ENCODE measurements at places on chromosomes 13 and 19. TPM values are rescaled to one million over a fixed set of nuclear protein-coding genes. Genes with fewer than 3 reads are reported as not detected.

DNA sequence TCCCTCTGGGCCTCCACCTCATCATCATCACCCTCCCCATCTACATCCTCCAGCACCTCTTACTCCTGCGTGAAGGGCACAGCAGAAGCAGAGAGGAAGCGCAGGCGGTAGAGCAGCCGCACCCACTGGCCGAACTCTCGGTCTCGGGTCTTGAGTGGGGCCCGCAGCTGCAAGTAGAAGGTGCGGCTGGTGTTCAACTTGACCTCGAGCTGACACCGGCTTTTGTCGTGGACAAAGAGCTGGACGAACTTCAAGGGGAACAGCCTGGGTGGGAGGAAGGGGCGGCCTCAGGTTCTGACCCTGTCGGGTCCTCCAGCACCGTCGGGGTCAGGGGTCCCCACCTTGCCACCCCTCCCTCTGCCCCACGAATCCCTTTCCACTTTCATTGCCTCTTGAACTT, 8.7 kb upstream of the EMC10 start:
- no peaks in the 10 kb centered on the region for H3K4me1 ChIP-seq
- H3K27ac ChIP-seq: no peak overlapping the region
- H3K4me3 ChIP-seq: no peak overlapping the region
- DNase-seq: no peak

DNA sequence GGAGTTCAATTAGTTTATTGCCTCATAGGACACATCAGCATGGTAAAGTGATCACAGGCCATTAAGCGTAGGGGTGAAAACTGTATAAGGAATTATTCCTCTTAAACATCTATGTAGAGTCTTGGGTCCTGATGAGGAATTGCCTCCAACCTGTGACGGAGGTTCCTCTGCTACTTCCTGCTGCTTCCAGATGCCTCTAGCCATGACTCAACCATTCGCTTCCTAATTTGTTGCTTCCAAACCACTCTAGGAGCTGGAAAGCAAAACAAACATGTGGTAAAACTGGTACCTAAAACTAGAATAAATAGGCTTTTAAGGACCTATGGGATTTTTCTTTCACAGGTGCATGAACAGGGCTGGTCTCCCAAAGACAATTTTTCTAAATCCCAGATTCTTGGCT, 253.8 kb downstream of the KLF12 start:
- no peak overlapping the region for H3K4me3 ChIP-seq
- H3K27ac ChIP-seq: no peak overlapping the region
- H3K36me3 ChIP-seq: no peaks in the 10 kb centered on the region

- no peaks in the 10 kb centered on the region for H3K27me3 ChIP-seq
- H3K4me3 ChIP-seq: no peak overlapping the region
- H3K4me1 ChIP-seq: no peaks in the 10 kb centered on the region
- H3K36me3 ChIP-seq: no peaks in the 10 kb centered on the region
- DNase-seq: no peak
These were observed 516.8 kb downstream of the OLFM4 start for GRCh38 chr13:53545340-53545941.

DNA sequence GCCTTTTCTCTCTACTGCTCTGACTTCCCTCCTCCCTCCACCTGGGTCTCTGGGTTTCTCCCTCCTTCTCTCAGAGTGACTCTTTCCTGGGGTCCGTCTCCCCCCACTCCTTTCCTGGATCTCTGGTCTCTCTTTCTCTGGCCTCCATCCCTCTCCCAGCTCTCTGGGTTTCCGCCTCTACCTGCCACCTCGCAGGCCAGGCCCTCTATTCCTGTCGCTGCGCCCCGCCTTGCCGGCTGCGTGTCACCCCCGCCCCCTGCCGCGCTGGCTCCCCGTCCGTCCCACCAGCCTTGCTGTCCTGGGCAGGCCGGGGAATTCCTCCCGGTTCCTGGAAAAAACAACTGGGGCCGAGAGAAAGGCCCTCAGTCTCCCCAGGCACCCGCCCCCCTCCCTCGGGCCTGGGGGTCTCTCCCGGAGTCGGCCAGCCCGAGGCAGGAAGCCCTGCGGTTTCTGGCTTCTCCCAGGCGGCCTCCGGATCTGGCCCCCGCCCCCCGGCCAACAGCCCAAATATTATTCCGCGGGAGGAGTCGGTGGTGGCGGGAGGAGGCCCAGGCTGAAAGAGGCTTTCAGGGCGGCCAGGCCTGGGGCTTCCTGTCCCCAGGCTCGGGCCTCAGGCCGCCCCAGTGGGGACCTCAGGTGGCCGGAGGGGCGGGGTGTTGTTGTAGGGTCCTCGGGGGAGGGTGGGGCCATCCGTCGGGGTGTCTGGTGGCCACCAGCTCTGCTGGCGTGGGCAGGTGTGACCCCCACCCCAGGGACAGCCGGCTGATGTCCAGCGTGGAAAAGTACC, 9.3 kb downstream of the IRF2BP1 start:
- H3K27ac ChIP-seq: peak overlapping the region; percentile 47
- no peak overlapping the region for H3K4me3 ChIP-seq
- no peak for DNase-seq
- H3K36me3 ChIP-seq: no peaks in the 10 kb centered on the region
- H3K4me1 ChIP-seq: peaks cover 9% of the 10 kb centered on the region

GRCh38 chr13:46181840-46182490, at the start of gene LCP1:
Gene LCP1 (minus strand): TSS chr13:46182177. CDS start chr13:46159662, 22,515 bp downstream.
- H3K4me1 ChIP-seq: no peaks in the 10 kb centered on the region
- no peak within 1 kb of the TSS for H3K4me3 ChIP-seq
- no peaks in the 10 kb centered on the region for H3K27me3 ChIP-seq
- H3K27ac ChIP-seq: no peak within 1 kb of the TSS
- H3K36me3 ChIP-seq: no peaks in the 10 kb centered on the region

GRCh38 chr19:45884682-45885555, 1.0 kb downstream of the IRF2BP1 start:
- peak overlapping the region; percentile 87 for H3K27ac ChIP-seq
- DNase-seq: no peak
- no peaks in the 10 kb centered on the region for H3K27me3 ChIP-seq
- H3K4me1 ChIP-seq: peaks cover 35% of the 10 kb centered on the region
- peak overlapping the region; percentile 84 for H3K4me3 ChIP-seq
- no peaks in the 10 kb centered on the region for H3K36me3 ChIP-seq

DNA sequence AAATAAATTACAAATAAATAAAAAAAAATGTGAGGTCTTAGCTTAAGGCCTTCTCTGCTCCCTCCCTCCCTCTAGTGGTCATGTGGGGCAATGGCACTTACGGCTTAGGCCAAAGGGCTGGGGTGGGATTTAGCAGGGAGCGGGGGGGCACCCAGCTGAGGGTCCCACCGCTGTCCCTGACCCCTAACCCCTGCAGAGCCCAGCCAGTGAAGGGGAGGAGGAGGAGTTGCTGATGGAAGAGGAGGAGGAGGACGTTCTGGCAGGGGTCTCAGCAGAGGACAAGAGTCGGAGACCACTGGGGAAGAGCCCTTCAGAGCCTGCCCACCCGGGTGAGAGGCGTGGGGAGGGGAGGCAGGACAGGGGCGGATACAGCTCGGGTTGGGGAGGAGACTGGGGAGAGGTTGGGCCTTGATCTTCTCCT, 9.3 kb downstream of the MPND start:
- no peaks in the 10 kb centered on the region for H3K36me3 ChIP-seq
- H3K4me3 ChIP-seq: no peak overlapping the region
- H3K4me1 ChIP-seq: no peaks in the 10 kb centered on the region
- peak; percentile 42 for DNase-seq
- H3K27ac ChIP-seq: no peak overlapping the region

GRCh38 chr19:15469513-15470297, 5.4 kb upstream of the RASAL3 start:
- no peaks in the 10 kb centered on the region for H3K36me3 ChIP-seq
- no peaks in the 10 kb centered on the region for H3K4me1 ChIP-seq
- H3K4me3 ChIP-seq: peak overlapping the region; percentile 31
- no peak overlapping the region for H3K27ac ChIP-seq
- H3K27me3 ChIP-seq: no peaks in the 10 kb centered on the region

DNA sequence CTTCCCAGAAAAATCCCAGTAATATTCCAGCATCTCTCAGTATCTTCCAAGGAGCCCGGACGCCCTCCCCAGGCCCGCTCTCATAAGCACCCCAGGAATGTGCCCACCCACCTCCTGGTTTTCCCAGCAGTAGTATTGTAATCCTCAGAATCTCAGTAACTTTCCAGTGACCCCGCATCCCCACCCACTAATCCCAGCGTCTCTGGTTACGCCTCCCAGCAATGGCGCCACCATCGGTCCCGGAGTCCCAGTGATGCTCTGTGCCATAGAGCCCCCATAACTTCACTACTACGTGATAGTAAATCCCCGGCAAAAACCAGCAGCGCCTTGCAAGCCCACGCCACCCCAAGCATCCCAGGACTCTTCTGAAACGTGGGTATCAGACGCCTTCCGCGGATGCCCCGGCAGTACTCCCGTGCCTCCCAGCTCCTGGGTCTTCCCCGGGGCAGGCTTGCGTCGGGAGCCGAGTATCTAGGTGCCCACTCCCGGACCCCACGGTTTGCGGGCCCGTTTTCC, 928 bp upstream of the PNPLA6 start:
- H3K27me3 ChIP-seq: no peaks in the 10 kb centered on the region
- peak overlapping the region; percentile 85 for H3K4me3 ChIP-seq
- H3K27ac ChIP-seq: peak overlapping the region; percentile 92
- DNase-seq: peak; percentile 79

GRCh38 chr19:42255766-42256745, 1.1 kb upstream of the ERF start:
- H3K27me3 ChIP-seq: no peaks in the 10 kb centered on the region
- DNase-seq: peak; percentile 87
- peaks cover 27% of the 10 kb centered on the region for H3K4me1 ChIP-seq

- H3K4me1 ChIP-seq: no peaks in the 10 kb centered on the region
- H3K4me3 ChIP-seq: no peak overlapping the region
- DNase-seq: no peak
- no peak overlapping the region for H3K27ac ChIP-seq
These were observed 34.7 kb upstream of the SPACA7 start for GRCh38 chr13:112341446-112341845.

DNA sequence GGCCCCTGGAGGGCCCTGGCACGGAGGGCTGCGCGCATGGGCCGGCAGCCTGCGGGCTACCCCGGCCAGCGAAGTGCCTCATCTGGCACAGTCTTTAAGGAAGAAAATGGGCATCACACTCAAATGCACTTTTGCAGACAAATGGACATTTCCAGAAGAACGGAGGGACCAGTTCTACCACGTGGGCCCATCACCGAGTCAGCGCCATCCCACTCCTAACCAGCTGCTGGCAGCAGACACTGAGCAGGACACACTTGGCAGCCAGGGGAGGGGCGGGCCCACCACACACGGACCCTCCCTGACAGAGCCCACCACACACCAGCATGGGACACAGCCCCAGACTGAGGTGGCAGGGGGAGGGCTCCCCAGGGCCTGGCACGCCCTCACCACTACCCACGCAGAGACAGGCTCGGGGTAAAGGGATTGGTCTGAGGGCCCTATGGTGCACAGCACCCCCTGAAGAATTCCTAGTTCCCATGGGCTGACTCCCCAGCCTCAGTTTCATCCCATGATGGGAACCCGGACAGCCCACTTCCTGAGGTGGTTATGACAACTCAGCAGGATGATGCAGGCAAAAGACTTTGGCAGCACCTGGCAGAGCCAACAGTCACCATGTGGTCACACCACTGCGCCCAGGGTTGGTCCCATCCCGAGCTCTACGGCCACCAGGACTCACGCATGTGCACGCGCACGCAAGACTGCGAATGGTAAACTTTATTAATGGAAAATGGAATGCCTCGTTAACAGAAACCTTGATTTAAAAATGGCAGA, 18.7 kb upstream of the TINCR start:
- no peak for DNase-seq
- no peak overlapping the region for H3K4me3 ChIP-seq
- peaks cover 6% of the 10 kb centered on the region for H3K4me1 ChIP-seq

GRCh38 chr19:9149997-9150396, 9.8 kb downstream of the ZNF317 start:
- no peak overlapping the region for H3K4me3 ChIP-seq
- no peaks in the 10 kb centered on the region for H3K27me3 ChIP-seq
- H3K4me1 ChIP-seq: no peaks in the 10 kb centered on the region
- no peaks in the 10 kb centered on the region for H3K36me3 ChIP-seq
- no peak overlapping the region for H3K27ac ChIP-seq

GRCh38 chr19:55592391-55593090, 6.8 kb downstream of the FIZ1 start:
- no peaks in the 10 kb centered on the region for H3K27me3 ChIP-seq
- no peaks in the 10 kb centered on the region for H3K36me3 ChIP-seq
- DNase-seq: no peak
- H3K4me3 ChIP-seq: peak overlapping the region; percentile 29
- H3K4me1 ChIP-seq: no peaks in the 10 kb centered on the region
- no peak overlapping the region for H3K27ac ChIP-seq

DNA sequence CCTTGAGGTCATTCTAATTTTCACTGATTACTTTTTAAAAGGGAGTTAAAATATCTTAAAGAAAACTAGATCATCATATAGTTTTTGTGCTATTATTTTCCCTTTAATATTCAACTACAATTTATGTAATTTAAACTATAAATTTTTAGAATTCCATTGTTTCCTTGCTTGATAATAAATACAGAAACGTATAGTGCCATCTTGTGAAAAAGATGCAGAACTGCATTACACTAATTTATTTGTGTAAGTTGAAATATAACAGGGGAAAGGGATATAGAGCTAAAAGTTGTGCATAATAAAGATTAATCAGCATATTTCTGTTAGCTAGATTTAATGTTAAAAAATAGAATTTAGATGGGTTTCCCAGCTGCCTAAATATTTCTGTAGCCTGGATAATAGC, 61.5 kb upstream of the TDRD3 start:
- no peaks in the 10 kb centered on the region for H3K36me3 ChIP-seq
- no peak overlapping the region for H3K4me3 ChIP-seq
- no peak overlapping the region for H3K27ac ChIP-seq
- DNase-seq: no peak

DNA sequence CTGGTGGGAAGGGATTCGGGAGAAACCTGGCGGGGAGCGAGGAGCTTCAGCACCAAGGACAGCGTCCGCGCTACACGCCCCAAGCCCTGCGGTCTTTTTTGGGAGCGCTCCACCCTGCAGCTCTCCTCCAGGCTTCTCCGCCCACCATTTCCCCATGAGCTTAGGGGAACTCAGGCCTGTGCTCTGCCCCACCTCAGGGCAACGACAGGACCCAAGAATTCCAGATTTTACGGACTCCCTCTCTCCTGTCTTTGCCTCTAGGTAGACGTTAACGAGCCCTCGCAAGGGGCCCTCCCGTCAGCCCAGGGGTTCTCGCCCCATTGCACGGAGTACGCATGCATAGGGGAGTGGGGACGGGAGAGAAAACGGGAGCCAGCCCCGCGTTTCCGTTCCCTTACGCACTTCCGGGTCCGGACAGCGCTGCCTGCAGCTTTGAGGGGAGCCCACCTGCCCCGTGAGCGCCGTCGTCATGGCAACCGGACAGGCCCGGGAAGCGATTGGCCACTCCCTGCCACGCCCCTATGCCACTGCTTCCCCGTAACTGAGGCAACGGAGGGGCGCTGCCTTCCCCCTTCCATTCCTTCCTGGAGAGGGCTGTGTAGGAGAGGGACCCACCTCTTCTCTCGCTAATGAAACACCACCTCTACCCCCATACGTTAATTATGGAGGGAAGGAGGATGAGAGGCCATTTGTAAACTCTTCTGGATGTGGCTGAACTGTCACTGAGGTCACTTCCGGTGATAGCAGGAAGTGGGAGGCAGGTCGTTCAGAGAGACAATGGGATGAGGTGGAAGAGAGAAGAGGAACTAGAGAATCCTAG, 20.8 kb downstream of the NOVA2 start:
- peak; percentile 86 for DNase-seq
- H3K27ac ChIP-seq: no peak overlapping the region
- no peaks in the 10 kb centered on the region for H3K36me3 ChIP-seq
- H3K27me3 ChIP-seq: no peaks in the 10 kb centered on the region
- H3K4me3 ChIP-seq: peak overlapping the region; percentile 10

Gene CLEC11A
- 20.6 TPM for total RNA-seq

Gene ZNF85
- total RNA-seq: 33.0 TPM

Gene NAA16
- 33.1 TPM for total RNA-seq

Gene PALM
- total RNA-seq: 47.8 TPM

Gene ZNF723
- 9.3 TPM for total RNA-seq

Gene RFX1
- total RNA-seq: 24.2 TPM

Gene CLIP3
- 24.2 TPM for total RNA-seq

Measured in testis (tissue), 5 donors.